Spleen (tissue), 13 donors: ENCODE measurements at places on chromosomes 1 and 21.
A peak's percentile ranks its signal among the peaks of the same experiment; 100 is the strongest.

- DNase-seq, result peak; percentile 78
These were observed 1.1 kb downstream of the LRRC8C start for GRCh38 chr1:89633800-89634625.

DNA sequence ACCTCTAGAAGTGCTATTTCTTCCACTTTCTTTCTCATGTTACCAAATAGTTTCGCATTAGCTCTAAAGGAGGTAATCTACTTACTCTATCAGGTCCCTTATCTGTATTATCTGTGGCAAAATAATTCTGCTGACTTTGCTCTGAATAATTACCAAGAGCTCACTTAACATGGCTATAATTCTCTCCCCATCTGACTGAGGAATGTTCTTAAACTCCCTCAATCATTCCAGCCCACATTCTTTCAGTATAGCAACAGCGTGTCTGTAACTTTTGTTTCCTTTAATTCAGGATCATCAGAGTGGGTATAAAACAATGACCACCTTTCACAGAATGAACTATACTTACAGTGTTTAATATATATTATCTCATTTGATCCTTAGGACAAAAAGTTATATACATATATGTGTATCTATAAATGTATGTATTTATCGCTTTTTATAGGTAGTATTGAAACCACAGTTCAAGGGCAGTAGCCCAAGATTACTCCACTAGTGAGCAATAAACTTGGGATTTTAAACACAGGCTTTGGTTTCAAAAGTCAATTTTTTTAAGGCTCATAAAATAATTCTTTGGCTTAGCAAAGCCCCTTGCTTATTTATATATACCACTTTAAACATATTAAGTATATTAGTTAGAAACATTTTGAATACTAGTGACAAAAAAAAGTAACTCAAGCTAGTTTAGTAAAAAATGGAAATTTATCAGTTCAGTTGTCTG, 36.1 kb upstream of the ST6GALNAC3 start:
- DNase-seq, result no peak

DNA sequence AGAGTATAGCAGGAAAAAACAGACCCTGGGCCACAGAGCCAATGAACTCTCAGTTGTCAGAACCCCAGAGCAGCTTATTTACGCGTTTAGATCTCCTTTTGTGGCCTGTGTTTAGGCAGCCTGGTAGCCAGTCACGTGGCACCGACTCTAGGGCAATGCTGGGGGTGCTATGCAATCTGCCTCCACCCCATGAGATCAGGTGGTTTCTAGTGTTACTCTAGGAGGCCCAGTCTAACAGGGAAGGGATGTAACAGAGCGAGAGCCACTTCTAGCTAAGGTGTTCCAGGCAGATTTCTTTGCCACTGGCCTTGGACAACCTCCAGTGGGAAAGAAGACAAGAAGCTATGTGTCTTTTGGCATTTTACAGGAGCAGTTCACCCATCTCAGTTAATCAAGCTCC, 12.0 kb upstream of the A3GALT2 start:
- peak; percentile 20 for DNase-seq

DNA sequence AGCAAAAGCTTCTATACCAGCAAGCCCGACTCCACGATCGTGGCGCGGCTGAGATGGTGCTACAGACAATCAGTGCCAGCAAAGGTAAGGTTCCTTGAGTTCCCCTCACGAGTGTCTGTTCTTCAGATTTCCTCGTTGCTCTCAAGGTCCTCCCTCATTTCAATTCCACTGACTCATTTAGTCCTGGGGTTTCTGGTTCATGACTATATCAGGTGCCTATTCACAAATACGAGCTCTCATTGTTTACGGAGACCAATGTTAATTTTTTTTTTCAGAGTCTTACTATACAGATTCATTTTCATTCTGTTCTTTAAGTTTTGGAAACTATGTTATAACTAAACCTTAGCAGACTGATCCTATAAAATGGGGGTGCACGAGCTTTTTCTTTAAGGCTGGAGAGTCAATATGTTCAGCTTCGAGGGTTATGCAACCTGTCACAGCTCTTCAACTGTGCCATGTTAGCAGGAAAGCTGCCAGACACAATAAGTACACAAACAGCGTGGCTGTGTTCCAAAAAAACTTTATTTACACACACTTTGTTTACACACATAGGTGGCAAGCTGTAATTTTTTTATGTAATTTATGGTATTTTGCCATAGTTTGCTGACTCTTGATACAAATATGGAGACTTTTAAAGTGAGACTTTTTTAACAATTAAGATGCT, 134.3 kb downstream of the ZP4 start:
- no peak for DNase-seq

DNA sequence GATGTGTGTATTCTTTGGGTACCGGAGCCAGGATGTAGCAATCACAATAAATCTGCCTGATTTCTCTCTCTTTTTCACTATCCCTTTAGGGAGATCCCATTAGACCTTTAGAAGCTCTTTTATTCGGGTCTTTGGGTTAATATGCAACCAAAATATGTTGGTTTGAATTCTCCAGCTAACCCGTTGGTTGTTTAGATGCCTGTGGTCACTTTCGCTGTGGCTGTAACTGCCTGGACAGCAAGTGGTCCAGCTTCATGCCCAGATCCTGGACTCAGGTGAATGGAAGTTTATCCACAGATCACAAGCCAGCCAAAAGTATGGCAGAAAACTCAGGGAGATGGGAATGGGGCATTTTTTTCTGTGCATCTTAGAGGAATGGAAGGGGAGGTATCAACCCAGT, 12.3 kb downstream of the KAZN start:
- no peak for DNase-seq

- DNase-seq, result no peak
These were observed 4.6 kb upstream of the ATP13A2 start for GRCh38 chr1:17016317-17016661.

DNA sequence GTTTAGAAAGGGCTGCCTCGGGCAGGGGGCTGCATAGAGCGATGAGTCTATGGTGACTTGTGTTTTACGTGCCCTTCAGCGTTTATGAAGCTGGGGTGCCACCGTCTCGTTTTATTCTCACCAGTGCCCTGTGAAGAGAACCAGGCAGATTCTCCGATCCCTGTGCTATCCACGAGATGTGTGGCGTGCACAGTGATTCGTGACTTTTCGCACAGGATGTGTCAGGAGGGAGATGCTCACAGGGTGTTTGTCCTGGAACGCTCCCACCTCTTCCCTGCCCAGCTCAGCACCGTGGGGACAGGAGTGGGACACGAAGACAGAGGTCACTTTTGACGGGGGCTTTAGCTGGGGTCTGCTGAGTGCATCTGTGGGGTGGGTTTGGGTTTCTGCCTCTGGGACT, 54.9 kb upstream of the AJAP1 start:
- DNase-seq, result no peak

DNA sequence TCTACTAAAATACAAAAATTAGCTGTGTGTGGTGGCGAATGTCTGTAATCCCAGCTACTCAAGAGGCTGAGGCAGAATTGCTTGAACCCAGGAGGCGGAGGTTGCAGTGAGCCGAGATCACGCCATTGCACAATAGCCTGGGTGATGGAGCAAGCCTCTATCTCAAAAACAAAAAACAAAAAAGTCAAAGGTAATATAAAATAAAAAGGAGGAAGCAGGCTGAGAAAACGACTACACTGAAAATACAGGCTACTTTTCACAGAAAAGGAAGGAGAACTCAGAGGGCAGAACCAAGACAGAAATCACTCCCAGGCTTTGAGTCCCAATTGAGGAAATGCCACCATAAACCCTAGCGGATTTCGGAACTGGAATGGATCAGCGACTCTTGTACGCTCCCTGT, 5.9 kb upstream of the A3GALT2 start:
- DNase-seq, result peak; percentile 74

DNA sequence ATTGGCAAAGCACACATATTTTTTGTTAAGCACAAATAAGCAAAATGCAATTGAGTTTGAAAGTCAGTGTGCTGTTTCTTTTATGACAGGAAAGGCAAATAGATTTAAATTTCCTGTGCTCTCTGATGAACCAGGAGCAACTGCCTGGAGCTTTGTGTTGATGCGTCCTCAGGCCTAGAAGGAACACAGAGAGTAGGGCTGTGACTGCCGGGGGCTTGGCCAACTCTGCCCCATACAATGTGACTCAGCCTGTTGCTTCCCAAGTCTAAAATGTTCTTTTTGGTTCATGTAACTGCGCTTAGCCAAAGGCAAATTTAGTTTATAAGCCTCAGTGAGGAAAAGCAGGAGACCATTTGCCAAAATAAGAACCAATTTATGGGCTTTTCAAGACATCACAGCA, 37.5 kb downstream of the TOR1AIP2 start:
- no peak for DNase-seq

DNA sequence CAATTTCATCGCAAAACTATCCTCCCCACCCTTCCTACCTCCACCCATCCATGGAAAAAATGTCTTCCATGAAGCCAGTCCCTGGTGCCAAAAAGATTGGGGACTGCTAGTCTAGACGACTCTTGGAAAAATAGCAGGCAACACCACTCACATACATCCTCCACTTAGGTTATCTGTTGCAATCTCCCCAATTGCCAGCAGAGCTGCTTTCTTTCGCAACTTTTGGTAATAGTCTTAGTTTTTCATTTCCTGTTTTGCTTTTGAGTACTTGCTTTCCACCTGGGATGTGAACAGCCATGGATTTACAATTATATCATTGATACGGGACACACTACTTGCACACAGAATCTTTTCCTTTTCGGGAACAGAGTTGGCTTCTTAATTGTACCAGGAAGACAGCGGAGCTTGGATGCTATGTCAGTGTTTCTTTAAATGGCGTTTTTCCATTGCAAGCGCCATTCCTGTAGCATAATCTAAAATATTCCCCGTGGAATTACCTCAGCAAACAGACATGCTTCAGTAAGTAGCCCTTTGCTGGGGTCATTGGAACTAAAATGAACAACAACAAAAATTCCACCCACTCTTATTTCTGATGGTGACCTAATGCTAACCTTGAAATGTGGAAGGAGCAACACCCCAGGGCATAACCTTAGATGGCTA, 183.3 kb upstream of the ADGRL2 start:
- no peak for DNase-seq
